ENCODE measurements at places on chromosomes 7 and 10.

- DNase-seq = no peak
Measured at GRCh38 chr7:45944058-45944457, 23.0 kb upstream of the IGFBP3 start.

DNA sequence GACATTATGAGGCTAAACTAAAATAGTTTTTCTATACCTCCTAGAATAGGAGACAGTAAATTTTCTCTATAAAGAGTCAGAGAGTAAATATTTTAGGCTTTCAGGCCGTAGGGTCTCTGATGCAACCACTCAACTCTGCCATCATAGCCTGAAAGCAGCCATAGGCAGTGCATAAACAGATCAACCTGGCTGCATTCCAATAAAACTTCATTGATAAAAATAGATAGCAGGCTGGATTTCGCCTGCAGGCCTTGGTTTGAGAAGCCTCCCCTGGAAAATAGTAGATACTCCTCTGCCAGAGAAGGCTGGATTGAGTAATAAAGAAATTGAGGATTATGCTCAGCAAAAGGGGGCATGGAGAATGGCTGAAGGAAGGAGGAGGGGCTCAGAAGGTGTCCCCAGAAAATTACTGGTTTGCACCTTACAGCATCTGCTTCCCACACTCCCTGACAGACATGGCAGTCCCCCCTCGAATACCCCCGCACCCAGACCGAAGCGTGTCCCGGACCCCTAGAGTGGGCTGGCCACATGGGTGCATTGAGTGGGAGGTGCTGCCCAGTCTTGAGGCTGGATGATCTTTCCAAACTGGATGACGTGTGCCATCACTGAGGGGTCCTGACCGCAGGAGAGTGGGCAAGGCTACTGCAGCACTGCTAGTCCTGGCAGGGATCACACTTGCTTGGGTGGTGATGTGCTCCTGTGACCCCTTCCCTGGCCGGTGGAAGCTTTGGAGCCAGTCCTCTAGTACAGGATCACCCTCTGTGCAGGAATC, 126.6 kb downstream of the PTPN20 start:
- no peak for DNase-seq

- no peak for DNase-seq
Measured at GRCh38 chr10:102492344-102492939, 10.1 kb downstream of the ACTR1A start.

DNA sequence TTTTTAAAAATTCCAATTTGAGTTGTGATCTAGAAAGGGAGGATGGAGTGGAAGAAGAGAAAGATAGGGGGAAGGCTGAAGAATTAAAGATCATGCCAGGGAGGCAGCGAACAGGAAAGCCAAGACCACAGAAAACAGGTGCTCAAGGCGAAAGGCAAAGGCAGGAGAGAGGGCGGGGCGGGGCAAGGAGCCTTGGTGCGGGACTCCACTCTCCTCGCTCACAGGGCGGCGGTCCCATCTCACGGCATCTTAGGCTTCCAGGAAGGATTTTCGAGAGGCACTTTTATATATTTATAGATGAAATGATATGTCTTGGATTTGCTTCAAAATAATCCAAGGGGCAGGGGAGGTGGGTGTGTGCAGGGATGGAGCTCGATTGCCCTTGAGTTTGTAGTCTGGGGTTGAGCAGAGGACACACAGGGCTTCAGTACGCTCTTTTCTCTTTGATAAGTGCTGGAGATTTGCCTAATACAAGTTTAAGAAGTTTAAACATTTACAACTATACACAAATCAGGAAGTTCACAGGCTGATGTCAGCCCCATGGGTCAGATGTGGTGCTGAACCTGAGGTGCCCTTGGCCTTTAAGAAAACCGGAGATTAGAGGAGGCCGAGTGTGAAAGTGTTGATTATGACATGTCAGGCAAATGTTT, 161.1 kb downstream of the PRKAG2 start:
- no peak for DNase-seq

DNA sequence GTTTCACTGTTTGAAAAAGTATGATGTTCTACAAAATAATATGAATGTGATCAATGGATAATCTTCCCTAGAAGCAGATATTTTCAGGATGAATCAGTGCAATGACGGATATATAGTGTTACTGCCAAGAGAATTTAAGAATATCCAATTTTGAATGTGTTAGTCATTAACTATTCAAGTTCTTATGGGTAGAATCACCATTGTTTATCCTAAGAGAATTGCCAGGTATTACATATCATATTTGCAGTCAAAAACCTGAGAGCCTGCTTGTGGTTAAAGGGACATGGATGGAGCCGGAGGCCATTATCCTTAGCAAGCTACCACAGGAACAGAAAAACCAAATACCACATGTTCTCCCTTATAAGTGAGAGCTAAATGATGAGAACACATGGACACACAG, 26.9 kb downstream of the AHR start:
- no peak for DNase-seq

DNA sequence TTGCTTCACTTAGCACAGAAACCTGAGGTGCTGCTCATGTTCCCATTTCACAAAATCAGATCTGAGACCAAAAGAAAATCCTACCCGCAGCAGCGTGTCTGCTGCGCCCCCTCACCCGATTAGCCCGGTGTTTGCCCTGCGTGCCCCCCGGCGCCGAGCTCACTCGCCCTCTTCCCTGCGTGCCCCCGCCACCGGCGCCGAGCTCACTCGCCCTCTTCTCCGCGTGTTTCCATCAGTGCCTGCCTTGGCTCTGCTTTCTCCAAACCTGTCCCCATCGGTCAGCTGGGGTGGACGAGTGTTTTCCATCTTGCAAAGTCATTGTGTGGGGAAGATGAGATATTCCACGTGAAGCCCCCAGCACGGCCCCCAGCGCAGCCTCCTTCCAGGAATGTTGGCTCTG, 225.3 kb upstream of the PITRM1 start:
- no peak for DNase-seq

All from AML-193 (cell line).